Right kidney (tissue), 9 donors: ENCODE measurements at places on chromosomes 7 and 10.

- DNase-seq, result peak; percentile 67
Observed at GRCh38 chr10:74824184-74824899, 2.1 kb upstream of the KAT6B start.

DNA sequence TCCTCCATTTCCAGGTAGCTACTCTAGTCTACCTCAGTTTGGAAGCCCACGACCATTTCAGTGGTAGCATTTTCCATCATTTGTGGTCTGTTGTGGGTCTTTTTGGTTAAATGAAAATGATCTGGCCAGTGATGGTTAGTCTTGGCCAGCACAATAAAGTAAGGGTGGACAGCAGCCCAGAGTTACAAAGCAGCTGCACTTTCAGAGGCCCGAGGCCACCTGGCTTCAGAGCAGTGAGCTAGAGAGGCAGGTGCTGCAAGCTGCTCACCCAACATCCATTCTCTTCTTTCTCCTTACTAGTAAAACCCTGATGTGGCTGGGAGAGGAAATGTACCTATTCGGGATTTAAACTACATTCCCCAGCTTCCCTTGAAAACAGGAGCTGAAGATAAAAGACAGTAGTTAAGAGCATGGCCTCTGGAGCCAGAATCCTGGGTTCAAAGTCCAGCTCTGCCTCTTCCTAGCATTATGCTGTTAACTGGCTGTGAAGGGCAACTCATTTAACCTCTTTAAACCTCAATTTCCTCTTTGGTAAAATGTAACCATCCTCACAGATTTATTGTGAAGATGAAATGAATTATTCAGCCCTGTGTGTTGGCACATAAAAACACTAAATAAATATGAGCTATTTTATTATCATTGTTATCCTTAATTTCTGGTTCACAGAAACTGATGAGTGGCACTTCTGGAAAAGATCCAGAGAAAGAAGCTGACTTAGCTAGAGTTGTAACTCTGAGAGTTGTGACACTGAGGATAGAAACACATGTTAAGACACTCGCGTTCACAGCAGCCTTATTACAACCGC, 517.4 kb downstream of the PARD3 start:
- DNase-seq, result no peak

- no peak for DNase-seq
Observed at GRCh38 chr7:92025260-92025659, 84.6 kb downstream of the AKAP9 start.

DNA sequence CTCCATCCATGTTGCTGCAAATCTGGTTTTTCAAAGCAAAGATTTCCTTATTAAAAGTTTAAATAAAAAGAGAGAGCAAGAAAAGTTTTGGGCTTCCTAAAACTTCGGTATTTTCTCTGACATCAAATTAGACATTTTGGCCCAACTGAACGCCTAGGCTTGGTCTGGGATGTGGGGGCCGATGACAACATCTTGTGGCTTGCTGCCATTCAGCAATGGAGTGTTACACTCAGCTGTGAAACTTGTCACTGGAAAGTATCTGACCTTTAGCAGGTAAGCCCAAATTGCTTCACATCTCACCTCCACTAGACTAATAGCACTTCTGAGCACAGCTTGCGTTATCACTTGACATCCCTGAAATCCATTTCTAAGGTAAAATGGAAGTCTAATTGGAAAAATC, 320.6 kb downstream of the GATA3 start:
- no peak for DNase-seq

- peak; percentile 61 for DNase-seq
Observed at GRCh38 chr10:44902941-44903545, 8.1 kb upstream of the TMEM72 start.

DNA sequence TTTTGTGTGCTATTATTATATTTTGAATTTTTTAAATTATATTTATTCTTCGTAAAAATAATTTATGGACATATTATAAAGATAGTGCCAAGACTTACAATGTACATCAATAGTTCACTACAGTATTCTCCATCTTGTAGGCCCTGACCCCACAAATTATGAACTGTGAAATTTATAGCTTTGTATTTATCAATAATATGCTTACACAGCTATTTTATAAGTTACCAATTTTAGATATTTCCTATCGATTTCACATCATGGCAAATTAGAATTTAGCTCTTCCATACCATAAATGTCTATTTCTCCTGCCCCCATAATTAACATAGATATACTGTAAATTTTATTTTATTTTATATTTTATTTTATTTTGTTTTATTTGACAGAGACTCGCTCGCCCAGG, 34.4 kb upstream of the GNAI1 start:
- DNase-seq, result no peak

GRCh38 chr7:131110297-131111080, 217.2 kb upstream of the MKLN1 start:
- peak; percentile 16 for DNase-seq

DNA sequence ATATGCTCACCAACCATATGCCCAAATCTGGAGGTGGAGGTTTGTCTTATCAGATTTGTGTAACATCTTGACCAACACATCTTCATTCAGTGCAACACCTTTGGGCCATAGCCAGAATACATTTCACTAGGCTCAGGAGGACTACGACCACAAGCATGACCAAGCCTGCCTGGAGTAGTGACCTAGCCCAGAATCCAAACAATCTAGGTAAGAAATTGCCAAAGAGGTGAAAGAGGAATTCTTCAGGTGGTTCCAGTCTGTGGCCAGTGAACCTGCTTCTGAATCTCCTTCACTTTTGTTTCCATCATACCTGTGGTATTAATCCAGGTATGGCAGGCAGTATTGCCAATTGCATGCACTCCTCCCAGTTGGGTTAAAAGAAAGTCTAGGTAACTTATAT, 112.8 kb upstream of the RAB18 start:
- DNase-seq, result no peak

DNA sequence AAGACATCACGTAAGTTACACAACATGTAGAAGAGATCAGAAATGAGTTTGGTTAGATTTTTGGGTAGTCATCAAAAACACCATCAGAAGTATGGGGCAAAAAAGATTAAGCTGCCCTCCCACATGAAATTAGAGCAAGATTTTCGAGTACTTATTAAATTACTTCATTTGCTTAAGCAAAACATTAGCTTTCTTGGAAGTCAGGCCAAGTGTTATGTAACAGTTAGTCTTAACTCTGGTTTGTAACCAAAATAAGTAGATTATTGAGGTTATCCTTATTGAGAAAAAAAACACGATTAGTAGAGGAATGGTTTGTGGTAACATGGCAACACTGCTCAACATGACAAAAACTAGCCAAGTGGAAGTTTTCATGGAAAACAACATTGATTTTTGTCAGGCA, 37.9 kb downstream of the HBP1 start:
- no peak for DNase-seq

- DNase-seq, result no peak
Observed at GRCh38 chr10:73471226-73471625, 24.6 kb downstream of the PPP3CB start.

DNA sequence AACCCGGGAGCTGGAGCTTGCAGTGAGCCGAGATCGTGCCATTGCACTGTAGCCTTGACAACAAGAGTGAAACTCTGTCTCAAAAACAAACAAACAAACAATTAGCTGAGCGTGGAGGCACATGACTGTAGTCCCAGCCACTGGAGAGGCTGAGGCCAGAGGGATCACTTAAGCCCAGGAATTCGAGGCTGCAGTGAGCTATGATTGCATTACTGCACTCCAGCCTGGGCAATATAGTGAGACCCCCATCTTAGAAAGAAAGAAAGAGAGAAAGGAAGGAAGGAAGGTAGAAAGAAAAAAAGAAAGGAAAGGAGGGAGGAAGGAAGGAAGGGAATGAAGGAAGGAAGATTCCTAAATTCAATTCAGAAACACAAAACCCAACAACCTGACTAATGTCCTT, 141.3 kb upstream of the TNRC18 start:
- no peak for DNase-seq

- DNase-seq, result no peak
Observed at GRCh38 chr7:105269397-105269796, 119.3 kb downstream of the SRPK2 start.

DNA sequence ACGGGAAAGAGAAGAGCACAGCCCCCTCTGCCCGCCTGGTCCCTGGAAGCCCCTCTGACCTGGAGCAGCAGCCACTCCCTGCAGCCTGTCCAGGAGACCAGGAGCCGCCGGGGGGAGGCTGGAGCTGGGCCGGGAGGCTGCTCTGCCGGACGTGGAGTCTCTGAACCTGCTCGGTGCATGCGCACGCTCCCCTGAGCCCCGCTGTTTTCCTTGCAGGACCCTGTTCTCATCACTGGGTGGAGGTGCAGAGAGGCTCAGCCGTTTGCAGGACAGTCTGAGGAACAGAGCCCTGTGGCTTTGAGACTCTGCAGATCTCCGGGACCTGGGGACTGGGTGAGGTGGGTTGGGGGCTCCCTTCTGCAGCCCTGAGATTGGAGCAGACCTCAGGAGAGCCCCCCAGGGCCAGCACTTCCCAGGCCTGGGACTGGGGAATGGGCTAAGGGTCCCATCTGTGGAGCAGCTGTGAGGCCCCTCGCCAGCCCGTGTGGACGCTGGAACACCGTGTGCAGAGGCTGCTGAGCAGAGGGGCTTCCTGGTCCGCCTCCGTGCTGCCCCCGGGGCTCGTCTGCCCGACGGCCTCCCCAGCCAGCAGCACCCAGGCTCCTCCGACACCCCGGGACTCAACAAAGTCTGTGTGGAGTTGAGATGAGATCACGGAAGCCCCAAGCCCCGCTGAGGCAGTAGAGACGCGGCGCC, 48.5 kb upstream of the ADGRA1 start:
- DNase-seq, result no peak

GRCh38 chr7:54964136-54964535, 54.7 kb upstream of the EGFR start:
- no peak for DNase-seq

DNA sequence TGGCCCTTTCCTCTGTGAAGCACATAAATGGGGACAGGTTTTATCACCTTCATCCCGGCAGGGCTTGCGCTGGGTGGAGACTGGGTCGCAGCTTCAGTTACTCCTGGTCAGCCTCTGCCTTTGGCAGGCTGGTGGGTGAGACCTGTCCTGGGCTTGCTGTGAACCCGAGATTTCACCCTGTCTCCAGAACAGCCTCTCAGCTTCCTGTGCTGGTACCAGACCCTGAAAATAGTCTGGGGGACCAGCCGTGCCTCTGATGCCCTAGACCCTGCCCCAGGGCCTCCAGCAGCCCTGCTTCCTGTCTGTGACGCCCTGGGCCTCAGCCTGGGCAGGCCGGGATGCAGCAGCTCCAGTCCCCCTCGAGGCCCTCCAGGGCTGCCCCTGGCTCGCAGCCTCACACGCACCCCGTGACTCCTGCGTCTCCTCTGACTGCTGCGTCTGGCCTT, 13.2 kb upstream of the PWWP2B start:
- no peak for DNase-seq

DNA sequence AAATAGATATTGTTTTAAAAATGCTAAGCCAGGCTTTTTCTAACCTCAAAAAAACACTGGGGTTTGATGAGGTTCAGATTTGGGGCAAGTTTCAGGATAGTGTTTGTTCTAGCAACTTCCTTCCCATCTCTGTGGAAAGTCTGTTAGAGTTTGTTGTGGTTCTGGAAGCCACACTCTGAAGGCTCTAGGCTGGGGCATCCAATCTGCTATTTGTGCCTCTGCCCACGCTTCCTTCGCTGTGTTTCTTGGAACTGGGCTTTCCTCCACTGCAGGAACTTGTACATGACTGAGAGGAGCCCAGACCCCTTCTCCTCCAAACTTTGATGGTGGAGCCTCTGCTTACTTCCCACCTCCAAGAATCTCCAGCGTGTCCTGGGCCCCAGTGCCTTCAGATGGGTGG, 108.5 kb upstream of the SLC25A13 start:
- DNase-seq, result no peak

DNA sequence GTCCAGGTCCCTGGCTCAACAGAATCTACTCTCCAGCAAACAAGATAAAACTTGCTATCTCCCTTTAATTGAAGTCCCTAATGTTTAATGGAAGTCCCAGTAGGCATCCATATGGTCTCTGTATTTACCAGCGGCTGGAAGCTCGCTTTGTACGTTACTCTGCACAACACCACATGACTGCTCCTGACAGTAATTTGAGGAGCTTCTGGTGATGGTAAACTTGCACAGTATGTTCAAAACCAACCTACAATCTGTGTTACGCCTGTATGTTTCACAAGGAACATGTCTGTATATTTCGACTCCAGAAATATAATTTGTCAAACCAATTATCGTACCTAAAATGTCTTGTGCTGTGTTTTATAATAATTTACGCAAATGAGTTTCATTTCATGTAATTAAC, 4.4 kb upstream of the TECPR1 start:
- DNase-seq, result no peak

DNA sequence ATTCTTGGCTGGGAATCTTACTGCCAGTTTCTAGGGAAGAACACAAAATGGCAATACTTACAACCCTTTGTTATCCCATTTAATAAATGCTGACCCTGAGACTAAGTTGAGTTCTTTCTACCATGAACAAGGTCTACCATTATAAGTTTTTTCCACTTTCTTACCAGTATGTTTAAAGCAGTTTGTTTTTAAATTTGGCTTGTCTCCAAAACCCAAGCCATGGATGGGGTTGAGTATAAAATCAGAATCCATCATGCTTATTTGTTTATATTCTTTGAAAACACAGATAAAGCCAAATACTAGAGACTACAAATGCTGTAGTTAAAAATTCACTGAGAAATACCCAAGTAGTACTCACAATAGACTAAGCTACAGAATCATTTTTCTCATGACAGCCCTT, 41.1 kb upstream of the HNRNPH3 start:
- no peak for DNase-seq

DNA sequence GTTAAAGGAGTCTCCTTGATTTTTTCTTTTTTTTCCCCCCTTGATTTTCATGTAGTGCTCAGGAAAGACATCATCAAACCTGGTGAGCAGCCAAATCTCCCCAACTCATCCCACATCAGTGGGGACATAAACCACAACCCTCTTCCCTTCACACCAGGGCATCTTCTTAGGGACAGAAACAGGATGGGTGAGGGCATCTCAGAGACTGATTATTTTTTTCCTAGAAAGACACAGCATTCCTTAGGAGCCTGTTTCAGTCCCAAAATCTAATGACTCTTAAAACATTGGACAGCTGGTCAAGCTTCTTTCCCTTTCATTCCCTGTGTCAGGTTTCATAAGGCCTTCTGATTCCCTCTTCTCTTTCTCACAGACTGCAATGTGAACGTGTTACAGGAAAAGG, 31.5 kb upstream of the GSAP start:
- no peak for DNase-seq

DNA sequence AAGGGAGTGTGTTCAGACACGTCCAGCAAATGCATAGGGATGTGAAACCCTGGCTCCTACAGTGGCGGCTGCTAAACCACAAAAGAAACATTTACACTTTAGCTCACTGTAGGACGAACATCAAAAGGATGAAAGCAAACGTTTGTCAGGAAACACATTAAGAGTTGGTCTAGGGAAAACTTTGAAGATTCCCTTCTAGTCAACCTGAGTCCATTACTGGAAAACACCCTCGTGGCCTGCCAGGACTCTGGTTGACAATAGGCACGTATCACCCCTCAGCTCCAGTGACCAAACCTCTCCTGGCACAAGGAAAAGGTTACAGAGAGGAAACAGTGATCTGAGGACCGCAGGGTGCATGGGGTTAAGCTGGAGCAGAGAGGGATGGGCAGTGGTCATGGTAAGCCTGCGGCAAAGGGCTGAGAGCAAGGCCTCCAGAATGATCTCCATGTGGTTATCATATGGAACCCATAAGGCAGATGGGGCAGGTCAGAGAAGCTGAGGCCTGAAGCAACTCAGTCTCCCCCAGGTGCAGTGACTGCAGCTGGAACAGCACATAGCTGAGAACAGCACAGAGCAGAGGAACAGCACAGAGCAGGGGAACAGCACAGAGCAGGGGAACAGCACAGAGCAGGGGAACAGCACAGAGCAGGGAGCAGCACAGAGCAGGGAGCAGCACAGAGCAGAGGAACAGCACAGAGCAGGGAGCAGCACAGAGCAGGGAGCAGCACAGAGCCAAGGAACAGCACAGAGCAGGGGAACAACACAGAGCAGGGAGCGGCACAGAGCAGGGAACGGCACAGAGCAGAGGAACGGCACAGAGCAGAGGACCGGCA, 49.9 kb downstream of the CHST15 start:
- DNase-seq, result no peak
